ENCODE measurements at places on chromosomes 7 and 10.

GRCh38 chr7:332646-333392 lies 42.8 kb downstream of the FOXL3 start:
- DNase-seq: peak; percentile 30

DNA sequence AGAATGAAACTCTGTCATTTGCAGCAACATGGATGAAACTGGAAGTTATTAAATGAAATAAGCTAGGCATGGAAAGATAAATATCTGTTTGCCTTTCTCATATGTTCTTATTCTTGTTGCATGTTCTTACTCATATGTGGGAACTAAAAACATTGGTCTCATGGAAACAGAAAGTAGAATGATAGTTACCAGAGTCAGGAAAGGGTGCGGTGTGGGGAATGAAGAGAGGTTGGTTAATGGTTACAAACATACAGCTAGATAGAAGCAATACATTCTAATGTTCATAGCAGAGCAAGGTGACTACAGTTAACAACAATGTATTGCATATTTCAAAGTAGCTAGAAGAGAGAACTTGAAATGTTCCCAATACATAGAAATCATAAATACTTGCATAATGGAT lies 105.1 kb downstream of the FAM107B start:
- no peak for DNase-seq

GRCh38 chr10:124415210-124415609 lies 3.5 kb downstream of the OAT start:
- DNase-seq: no peak

DNA sequence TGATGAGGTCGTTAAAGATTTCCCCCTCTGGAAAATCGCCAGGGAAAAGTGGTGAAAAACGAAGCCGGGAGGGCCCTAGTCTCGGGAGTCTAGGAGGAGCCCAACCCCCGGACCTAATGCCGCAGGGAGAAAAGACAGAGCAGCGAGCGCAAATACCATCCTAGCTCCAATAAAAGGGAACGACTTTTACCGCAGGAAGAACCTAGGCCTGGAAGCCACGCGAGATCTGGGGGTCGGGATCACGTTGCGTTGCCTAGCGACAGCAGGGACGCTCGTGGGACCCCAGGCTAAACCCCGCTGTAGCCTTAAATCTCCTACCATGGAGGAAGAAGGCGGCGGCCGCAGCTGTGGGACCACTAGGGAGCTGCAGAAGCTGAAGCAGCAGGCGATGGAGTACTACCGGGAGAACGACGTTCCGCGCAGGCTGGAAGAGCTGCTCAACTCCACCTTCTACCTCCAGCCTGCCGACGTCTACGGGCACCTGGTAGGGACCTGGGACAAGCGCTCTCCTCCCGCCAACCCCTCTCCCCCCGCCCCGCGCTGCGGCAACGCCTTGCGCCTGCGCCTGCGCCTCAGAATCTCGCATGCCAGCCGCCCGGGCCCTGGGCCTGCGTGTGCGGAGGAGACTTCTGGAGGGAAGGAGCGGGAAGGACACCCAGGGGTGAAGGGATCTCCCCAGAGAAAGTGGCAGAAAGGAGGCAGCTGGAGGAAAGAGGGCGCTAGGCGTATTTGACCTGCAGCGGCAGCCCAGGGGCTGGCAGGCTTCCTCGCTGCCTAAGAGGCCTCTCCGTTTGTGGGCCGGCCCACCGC lies at the start of gene ENO4:
Gene ENO4 (plus strand): TSS at position 252 of the 810 bp plus-strand sequence. CDS start 68 bp downstream, at position 320.
- no peak for DNase-seq

DNA sequence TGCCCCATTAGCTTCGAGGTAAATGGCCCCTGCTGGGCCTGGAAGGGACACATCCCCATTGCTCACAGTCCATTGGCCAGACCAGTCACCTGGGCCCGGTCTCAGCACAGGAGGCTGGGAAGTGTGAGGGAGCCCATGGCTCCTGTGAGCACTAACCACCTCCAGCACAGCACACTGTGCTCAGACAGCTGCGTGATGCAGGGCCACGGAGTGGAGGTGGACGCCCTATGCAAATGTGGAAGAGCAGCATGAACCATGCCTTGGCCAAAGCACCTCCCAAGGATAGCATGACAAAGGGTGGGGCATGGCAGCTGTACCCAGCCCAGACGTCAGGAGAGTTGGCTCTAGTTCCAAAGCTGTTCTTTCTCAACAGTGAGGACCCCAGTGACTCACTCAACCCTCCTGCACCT lies 120.1 kb upstream of the ZMIZ1 start:
- DNase-seq: no peak
